ENCODE measurements at places on chromosomes 11 and 22.

- DNase-seq, result no peak
These were observed 15.5 kb upstream of the TAB1 start for GRCh38 chr22:39383841-39384625.

DNA sequence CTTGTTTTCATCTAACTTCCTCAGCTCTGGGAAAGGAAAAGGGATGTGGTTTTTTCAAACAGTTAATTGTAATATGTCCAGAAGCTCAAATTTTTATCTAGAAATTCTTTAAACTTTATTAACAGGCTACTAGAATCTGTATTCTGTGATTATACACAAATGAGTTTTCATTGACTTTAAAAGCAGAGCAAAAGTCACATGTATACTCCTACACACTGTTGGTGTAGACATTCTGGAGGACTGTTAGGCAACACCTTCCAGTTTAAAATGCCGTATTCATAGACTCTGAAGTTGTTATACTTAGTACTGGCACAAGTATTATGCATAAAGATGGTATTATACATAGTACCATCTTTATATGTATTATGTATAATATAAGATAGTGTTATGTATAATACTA is 64.9 kb downstream of the SPECC1L start:
- no peak for DNase-seq

DNA sequence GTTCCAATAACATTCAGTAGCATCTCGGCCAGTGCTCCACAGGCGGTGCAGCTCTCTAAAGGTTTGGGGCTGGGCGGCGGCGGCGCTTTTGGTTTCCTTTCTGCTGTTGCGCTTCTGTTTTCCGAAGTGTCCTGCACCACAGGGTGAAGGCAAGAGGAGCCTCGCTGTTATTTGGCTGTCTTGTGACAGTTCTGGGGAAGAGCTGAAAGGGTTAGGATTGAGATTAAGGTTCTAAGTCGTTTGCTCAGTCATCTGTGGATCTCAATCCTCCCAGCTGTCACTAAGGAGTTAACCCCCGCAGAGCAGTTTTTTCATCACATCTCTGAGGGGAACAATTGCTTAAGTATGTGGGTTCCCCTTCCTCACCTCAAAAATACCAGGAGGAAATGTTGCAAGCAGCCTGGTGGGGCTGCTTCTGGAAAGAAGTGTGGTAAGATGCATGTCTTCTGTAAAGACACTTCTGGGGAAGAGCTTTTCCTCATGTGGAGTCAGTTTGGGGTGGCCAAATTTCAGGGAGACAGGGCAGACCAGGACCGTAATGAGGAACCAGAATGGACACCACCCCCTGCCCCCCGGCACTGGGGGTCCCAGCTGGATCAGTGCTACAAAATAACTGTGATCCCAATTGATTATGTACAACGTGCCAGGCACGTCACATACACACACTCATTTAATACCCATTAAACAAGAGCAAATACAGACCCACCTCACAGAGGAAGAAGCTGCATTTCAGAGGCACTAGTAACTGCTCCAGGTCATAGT is 14.2 kb downstream of the TMEM121B start:
- no peak for DNase-seq

DNA sequence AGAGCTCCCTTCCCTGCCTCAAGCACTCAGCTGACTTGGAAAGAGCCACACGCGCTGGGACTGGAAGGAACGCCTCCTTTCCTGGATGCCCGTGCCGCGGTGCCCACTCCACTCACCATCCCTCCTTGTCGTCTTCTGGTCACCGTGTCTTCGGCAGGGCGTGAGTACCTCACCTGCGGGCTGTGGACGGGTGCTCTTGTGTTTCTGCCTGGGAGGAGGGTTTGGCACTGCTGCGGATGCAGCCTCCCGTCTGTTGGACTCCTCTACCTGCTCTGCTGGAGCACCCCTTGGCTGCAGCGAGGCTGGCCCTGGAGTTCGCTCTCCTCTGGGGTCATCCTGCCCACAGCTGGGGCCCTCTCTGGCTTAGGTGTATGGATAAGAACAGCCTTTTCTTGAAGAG is 612.7 kb downstream of the BRD1 start:
- no peak for DNase-seq

DNA sequence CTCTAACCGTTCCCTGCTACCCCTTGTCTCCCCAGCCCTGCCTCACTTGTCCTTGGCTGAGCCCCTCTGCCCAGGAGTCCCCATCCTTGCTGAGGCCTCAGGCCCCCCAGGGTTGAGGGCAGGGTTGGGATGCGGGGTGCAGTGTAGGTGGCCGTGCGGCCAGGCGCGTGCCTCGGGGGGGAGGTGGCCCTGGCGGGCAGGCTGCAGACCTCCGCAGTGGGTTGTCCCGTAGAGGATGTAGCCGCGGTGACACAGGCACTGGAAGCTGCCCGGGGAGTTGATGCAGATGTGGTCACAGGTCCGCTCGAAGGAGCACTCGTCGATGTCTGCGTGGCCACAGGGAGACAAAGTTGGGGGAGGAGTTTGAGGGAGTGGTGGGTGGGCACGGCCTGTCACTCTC is 41.9 kb upstream of the TTLL12 start:
- no peak for DNase-seq

DNA sequence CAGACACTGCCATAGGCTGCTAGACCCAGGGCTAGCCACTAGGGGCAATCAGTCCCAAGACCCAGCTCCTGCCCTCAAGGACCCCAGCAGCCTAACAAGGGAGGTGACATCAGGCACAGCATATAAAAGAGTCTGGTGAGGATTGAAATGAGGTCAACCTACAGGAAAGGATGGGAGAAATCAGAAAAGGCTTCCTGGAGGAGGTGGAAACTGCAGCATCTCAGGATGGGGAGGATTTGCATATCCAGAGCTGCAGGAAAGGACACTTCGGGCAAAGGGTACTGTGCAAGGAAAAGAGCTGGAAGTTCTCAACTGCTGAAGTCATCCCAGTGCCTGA is 2.9 kb upstream of the ARFGAP2 start:
- DNase-seq, result peak; percentile 26

DNA sequence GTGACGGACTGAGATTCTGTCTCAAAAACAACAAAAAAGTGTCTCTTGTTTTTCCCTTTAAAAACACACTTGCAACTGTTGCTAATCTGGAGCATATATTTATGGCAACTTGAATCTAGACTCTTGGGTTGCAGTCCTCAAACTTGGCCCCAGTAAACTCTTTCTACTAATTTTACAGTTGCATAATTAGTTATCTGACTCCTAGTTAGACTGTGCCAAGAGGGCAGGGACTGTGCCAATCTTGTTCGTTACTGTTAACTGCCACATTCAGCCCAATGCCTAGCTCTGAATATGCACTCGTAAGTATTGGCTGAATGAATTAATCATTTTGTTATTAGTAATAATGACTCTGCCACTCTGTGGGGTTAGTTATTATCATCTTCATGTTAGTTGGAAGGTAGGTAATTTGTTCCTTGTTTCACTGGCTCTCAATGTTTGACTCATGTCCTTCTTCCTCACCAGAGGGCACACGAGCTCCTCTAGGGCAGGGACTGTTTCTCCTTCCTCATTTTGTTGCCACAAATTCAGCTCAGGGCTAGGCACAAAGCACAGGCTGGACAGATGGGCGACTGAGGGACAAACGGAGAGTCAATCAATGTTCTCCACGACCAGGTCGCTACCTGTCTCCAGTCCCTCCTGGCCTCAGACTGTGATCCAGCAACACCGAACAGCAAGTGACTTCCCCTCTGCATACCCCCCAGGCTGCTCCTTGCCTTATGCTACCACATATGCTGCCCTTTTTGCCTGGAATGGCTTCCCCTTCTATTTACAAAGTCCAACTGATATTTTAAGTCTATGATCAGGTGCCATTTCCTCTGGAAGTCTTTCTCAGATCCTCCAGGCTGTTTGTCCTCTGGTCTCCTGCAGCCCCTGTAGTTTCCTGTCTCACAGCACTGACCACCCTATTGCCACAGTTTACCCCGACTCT is 9.0 kb downstream of the CLPB start:
- peak; percentile 52 for DNase-seq
